Fibroblast of villous mesenchyme (primary cell): ENCODE measurements at places on chromosomes 1 and 21.

GRCh38 chr1:57279909-57280666, 143.8 kb downstream of the DAB1 start:
- DNase-seq: no peak

DNA sequence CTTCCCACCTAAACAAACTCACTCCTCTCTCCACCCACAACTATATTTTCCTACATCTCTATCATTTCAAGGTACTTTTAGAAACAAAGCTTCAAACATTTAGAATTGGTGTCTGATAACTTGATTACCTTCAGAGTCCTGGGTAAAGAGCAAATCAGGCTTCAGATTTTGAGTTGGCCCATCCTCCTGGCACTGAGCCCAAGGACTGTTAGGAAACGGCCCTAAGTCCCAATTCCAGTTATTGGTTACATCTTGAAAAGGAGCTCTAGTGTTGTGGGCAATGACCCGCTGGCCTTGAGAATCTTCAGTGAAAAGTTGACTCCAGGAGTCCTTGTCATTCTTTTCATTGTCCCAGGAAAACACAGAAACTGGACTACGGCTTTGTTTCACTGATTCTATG, 15.1 kb downstream of the MTFR1L start:
- no peak for DNase-seq

DNA sequence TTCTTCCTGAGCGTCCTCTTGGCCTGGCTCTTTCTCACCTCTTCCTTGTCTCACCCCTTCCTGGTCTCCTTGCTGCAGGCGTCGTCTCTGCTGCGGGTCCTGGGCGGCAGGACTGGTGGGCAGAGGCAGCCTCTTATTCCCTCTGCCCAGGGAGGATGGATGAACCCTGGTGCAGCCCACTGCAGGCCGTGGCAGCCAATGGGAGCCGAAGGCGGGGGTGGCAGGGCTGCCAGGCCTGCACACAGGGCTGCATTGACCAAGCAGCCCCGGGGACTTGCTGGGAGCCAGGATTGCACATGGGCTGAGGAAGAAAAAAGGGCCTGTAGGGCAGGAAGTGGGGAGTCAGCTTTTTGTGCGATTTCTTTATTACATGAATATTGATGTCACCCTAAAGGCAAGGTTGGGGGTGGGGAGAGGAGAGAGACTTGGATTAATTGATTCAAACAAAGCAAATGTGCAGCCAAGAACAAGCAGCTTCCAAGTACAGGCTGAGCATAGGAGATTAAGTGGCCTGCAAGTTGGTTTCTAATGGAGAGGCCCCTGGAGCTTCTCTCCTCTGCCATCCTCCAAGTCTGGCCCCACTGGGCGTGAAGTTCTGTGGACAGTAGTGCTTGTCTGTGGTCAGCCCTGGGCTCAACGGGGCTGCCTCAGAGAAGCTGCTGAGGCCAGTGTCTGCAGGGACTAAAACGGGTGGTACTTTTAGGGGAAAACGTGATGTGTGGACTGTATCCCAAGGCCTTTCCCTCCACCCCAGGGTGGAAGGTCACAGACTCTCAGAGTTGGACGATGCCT, at the start of gene S100B:
Gene S100B, minus strand, starts transcription at position 108 of the 792 bp plus-strand sequence. CDS start 2,667 bp downstream, outside the sequence.
- no peak for DNase-seq

GRCh38 chr1:106749491-106749890, 307.0 kb upstream of the PRMT6 start:
- DNase-seq: no peak

GRCh38 chr21:35509001-35509704, 460.1 kb upstream of the RUNX1 start:
- DNase-seq: no peak

- DNase-seq: peak; percentile 78
Observed at GRCh38 chr1:61244114-61244513, 161.8 kb downstream of the NFIA start.

DNA sequence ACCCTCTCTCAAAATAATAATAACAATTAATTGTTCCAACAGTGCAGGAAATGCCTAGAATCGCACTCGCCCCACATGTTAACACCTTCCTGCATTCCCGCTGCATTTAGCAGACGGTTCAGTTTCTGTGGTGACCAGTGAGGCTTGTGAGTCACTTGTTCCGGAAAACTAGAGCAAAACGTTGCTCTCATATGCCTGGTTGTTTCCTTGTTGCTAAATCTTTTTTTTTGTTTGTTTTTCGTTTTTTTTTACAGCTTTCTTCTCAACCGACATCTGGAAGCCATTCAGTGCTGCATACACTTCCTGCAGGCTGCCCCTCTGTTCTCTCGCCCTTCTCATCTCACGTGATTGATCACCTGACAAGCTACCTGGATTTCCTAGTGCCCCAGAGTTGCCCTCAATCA, 56.9 kb upstream of the TMPRSS2 start:
- DNase-seq: peak; percentile 78

GRCh38 chr1:246295968-246296367, 211.1 kb downstream of the SMYD3 start:
- DNase-seq: no peak

- DNase-seq: peak; percentile 11
Observed at GRCh38 chr1:21491488-21492355, 17.5 kb upstream of the ALPL start.

GRCh38 chr1:19643121-19643520, 990 bp upstream of the NBL1 start:
- peak; percentile 35 for DNase-seq
